ENCODE measurements at places on chromosomes 7 and 10.

DNA sequence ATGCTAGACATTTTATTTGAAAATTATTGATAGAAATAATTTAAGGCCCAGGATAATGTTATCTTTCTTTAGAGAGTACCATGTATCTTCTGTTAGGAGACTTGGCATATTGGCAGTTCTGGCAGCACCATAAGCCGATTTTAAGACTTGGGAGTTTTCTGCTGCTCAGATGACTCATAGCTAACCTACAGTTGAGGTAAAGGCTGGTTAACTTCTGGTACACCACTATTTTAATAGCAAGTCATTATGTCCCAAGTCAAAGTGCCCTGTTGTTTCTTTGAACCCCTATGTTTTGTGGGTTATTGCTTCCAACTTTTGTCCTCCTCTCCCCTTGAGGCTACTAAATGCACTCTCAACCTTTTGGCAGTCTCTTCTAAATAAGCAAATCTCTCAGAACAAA, 25.2 kb downstream of the ATRNL1 start:
- H3K4me1 ChIP-seq, result no peaks in the 10 kb centered on the region
- H3K4me3 ChIP-seq, result no peak overlapping the region
- no peak for DNase-seq
- 0 out of 2 replicates have a peak, but pooled peaks cover 3% of the 10 kb centered on the region for H3K27me3 ChIP-seq

DNA sequence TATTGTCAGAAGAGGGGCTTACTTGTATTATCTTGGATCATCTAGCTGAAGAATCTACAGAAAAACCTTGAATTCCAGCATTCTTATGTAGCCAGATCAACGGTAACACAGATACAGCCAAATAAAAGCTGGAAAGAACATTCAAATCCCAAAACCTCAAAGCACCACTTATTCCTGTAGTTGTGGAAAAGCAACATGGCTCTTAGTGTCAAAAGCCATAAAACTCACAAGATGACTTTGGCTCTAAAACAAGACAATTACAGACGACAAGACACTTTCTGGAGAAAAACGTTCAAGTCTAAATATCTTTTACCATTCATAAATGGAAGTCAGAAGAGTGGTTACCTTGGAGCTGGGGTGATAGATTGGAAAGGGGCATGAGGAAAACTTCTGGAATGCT, 173.0 kb downstream of the HERPUD2 start:
- H3K27me3 ChIP-seq, result peaks cover 27% of the 10 kb centered on the region
- no peak overlapping the region for H3K27ac ChIP-seq
- H3K4me1 ChIP-seq, result no peaks in the 10 kb centered on the region
- DNase-seq, result no peak
- no peak overlapping the region for H3K4me3 ChIP-seq

GRCh38 chr7:141295367-141295895, 221.6 kb downstream of the TMEM178B start:
- no peaks in the 10 kb centered on the region for H3K27me3 ChIP-seq
- H3K4me3 ChIP-seq, result no peak overlapping the region
- no peak overlapping the region for H3K27ac ChIP-seq
- H3K4me1 ChIP-seq, result no peaks in the 10 kb centered on the region
- H3K36me3 ChIP-seq, result no peaks in the 10 kb centered on the region

DNA sequence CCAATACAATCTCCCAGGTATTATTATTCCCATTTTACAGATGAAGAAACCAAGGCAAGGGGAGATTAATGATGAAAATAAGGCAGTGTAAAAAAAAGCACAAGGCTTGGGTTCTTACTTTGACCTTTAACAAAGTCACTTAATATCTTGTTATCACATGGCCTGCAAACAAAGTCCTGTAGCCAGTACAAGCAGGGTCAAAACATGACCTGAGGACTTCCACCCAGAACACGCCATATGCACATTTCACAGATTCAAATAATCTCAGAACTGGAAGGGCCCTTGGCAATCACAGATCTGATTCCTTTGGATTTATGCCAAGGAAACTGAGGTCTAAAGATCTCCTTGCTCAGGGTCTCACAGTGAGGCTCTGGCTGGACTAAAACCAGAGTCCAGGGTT, 162.1 kb downstream of the KCNMA1 start:
- no peak overlapping the region for H3K4me3 ChIP-seq
- no peak for DNase-seq
- no peak overlapping the region for H3K27ac ChIP-seq
- H3K27me3 ChIP-seq, result no peaks in the 10 kb centered on the region
- H3K36me3 ChIP-seq, result no peaks in the 10 kb centered on the region
- H3K4me1 ChIP-seq, result peaks cover 19% of the 10 kb centered on the region

DNA sequence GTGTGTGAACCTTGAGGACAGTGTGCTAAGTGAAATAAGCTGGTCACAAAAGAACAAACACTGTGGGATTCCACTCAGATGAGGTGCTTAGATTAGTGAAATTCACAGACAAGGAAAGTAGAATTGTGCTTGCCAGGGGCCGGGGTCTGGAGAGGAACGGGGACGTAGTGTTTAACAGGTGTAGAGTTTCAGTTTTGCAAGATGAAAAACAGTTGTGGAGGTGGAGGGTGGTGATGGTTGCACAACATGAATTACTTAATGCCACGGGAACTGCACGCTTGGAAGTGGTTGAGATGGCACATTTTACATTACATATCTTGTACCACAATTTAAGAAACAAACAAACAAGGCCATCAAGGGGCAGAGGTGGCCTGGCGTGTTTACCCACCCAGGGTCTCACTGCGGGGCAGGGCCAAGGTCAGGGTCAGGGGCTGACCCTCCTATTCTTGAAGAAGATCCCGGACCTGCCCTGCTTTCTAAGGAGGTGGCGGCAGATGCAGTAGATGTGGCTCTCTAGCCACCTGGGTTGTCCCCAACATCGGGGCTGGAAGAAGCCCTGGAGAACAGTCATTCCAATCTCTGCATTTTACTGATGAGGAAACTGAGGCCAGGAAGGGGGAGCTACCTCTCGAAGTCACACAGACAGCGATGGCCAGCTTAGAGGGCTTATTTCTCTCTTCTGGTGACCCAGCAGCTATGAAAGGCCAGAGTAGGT, 91.5 kb upstream of the LRRC4 start:
- H3K27me3 ChIP-seq, result peaks cover 52% of the 10 kb centered on the region
- no peaks in the 10 kb centered on the region for H3K36me3 ChIP-seq
- no peak overlapping the region for H3K4me3 ChIP-seq
- no peak overlapping the region for H3K27ac ChIP-seq
- no peaks in the 10 kb centered on the region for H3K4me1 ChIP-seq

GRCh38 chr10:44356139-44357022, 28.5 kb downstream of the CXCL12 start:
- no peak overlapping the region for H3K4me3 ChIP-seq
- H3K36me3 ChIP-seq, result no peaks in the 10 kb centered on the region
- no peaks in the 10 kb centered on the region for H3K27me3 ChIP-seq
- no peak overlapping the region for H3K27ac ChIP-seq
